ENCODE measurements at places on chromosomes 7 and 10. TPM values are rescaled to one million over a fixed set of nuclear protein-coding genes. Genes with fewer than 3 reads are reported as not detected.

The LIPF gene
- 0.88 TPM for total RNA-seq

The MAT1A gene
- not detected for total RNA-seq

The EEF1AKMT2 gene
- 17.9 TPM for total RNA-seq

The ASB4 gene
- total RNA-seq, result 0.34 TPM

GRCh38 chr7:126026421-126027088 is 1096.9 kb upstream of the POT1 start:
- no peak overlapping the region for H3K4me3 ChIP-seq
- H3K27me3 ChIP-seq, result no peaks in the 10 kb centered on the region
- no peak for DNase-seq

DNA sequence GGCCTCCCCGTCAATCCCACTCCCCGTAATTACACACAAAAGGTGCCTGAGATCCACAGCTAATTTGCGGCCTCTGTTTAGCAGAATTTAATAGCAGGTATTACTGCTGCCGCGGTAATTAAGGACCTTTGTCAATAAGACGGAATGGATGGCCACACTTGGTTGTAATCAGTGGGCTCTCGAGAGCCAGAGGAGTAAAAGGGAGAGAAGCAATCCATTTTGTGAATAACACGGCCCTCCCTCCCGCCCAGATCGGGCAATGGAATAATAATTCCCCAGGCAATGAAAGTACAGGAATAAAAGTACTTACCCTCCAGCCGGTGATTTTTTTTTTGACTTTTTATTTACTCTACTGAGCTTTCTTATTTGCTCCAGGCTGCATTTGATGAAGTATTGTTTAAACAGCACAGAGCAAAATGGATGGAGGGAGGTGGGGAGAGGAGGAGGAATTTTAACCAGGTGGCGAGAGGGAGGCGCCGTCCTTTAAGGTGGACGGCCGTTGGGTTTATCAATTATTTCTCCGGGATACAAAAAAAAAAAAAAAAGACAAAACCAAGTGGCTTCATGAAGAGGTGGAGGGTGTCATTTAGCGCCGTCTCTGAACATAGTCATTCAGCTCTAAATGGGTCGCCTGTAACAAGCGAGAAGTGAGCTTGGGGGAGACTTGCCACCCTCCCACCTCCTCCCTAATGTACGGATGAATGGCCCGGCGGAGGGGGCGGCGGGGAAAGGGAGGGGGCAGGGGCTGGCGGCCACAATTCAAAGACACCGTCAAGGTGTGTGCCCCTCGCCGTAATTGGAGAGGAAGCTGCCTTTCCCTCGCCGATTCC is 120.3 kb downstream of the BUB3 start:
- no peak overlapping the region for H3K4me3 ChIP-seq
- no peaks in the 10 kb centered on the region for H3K4me1 ChIP-seq
- H3K27me3 ChIP-seq, result no peaks in the 10 kb centered on the region
- no peak overlapping the region for H3K27ac ChIP-seq
- H3K36me3 ChIP-seq, result no peaks in the 10 kb centered on the region

GRCh38 chr10:71383972-71384687 is 12.6 kb upstream of the CDH23 start:
- H3K27ac ChIP-seq, result no peak overlapping the region
- peak; percentile 71 for DNase-seq
- H3K36me3 ChIP-seq, result no peaks in the 10 kb centered on the region

DNA sequence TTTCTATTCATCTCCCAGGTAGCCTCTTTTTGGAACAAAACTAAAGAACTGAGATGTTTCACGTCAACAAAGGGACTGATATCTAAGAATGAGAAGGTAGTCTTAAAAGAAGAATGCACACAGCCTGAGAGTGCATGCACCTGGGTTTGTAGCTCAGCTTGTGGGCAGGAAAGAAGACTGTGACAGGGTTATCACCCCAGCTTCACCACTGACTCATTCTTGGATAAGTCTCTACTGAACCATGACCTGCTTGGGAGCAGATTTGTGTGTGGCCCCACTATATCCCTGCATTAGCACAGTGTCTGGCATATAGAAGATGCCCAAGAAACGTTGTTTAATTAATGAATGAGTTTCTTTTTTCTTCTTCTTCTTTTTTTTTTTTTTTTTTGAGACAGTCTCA is 187.5 kb downstream of the GPAM start:
- H3K4me1 ChIP-seq, result no peaks in the 10 kb centered on the region
- no peak for DNase-seq
- no peak overlapping the region for H3K27ac ChIP-seq
- H3K36me3 ChIP-seq, result no peaks in the 10 kb centered on the region

- H3K27ac ChIP-seq, result no peak overlapping the region
- DNase-seq, result no peak
- no peak overlapping the region for H3K4me3 ChIP-seq
- H3K4me1 ChIP-seq, result no peaks in the 10 kb centered on the region
- H3K27me3 ChIP-seq, result no peaks in the 10 kb centered on the region
- H3K36me3 ChIP-seq, result no peaks in the 10 kb centered on the region
Observed at GRCh38 chr7:132456418-132456817, 119.9 kb downstream of the PLXNA4 start.

DNA sequence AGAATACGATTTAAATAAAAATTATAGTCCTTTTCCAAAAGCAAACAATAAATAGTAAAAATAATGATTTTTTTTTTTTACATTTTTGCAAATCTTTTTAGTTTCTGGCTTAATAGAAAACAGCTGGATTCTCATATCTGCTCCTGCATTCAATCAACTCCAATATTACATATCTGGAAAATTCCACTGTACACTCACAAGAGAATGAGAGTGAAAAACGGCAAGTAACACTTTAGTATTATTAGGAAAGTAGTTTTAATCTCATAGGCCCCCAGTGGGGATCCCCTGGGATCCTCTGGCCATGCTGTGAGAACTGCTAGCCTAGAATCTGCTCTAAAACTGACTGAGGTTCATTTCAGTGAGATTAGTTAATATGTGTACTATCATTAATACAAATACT is 128.6 kb upstream of the LRRN3 start:
- no peaks in the 10 kb centered on the region for H3K27me3 ChIP-seq
- no peaks in the 10 kb centered on the region for H3K4me1 ChIP-seq
- no peak for DNase-seq

- no peak overlapping the region for H3K27ac ChIP-seq
- H3K4me1 ChIP-seq, result no peaks in the 10 kb centered on the region
- H3K27me3 ChIP-seq, result no peaks in the 10 kb centered on the region
- DNase-seq, result no peak
- H3K36me3 ChIP-seq, result no peaks in the 10 kb centered on the region
- no peak overlapping the region for H3K4me3 ChIP-seq
Observed at GRCh38 chr7:80482950-80483349, 28.9 kb downstream of the GNAT3 start.

- H3K4me1 ChIP-seq, result peaks cover 4% of the 10 kb centered on the region
- H3K36me3 ChIP-seq, result no peaks in the 10 kb centered on the region
- H3K27me3 ChIP-seq, result no peaks in the 10 kb centered on the region
- peak overlapping the region; percentile 54 for H3K4me3 ChIP-seq
- peak overlapping the region; percentile 83 for H3K27ac ChIP-seq
Observed at GRCh38 chr10:102917314-102917961, 656 bp upstream of the CNNM2 start.
